ENCODE measurements at places on chromosomes 11 and 22.

DNA sequence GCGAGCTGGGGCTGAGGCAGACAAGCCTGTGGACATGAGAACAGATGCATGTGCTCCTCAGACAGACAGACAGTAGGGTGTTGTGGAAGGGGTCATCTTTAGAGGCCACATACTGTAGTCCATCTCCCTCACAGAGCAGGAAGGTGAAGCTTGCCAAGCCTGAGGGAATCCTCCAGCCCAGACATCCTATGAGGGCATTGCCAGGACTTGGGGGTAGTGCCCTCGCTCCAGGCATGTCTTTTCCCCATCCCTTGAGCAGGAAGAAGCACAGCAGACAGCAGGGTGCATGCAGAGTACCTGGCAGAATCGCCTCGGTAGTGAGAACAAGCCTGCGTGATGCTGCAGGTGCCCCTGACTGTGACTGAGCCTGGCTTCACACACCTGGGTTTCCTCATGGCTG, 66.5 kb upstream of the CLDN5 start:
- no peak for DNase-seq

DNA sequence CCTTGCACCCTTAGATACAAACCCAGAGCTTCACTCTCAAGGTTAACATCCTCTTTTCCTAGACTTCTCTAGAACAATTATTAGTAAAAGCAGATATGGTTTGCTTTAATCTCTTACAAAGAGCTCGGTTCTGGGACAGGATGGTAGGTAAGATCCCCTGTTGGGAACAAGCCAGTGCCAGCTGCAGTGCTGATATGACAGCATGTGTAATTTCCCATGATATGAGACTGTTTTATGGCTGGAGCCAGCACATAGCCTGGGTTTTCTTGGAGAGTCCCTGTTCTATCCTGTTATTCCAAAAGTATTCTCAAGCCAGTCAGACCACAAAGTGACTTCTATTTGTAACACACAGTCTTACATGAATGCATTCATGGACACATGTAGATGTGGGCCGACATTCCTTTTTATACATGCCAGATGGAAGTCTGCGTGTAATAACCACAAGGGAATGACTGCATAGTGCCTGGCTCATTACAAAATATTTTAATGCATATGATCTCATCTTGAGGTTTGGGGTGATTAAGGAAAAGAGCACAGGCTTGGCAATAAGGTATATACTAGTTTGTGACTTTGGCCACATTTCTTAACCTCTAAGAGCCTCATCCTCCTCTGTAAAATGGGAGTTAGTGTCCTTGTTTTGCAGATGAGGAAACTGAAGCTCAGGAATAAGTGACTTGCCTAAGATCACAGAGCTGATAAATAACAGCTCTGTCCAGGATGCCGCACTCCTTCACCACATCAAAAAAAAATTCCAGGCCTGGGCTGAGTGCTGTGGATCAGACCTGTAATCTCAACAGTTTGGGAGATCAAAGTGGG, 21.8 kb downstream of the CLMP start:
- no peak for DNase-seq

- DNase-seq, result no peak
Measured at GRCh38 chr22:24772493-24773220, 1.9 kb downstream of the PIWIL3 start.

- DNase-seq, result no peak
Measured at GRCh38 chr11:102467080-102467708, 14.6 kb upstream of the TMEM123 start.

DNA sequence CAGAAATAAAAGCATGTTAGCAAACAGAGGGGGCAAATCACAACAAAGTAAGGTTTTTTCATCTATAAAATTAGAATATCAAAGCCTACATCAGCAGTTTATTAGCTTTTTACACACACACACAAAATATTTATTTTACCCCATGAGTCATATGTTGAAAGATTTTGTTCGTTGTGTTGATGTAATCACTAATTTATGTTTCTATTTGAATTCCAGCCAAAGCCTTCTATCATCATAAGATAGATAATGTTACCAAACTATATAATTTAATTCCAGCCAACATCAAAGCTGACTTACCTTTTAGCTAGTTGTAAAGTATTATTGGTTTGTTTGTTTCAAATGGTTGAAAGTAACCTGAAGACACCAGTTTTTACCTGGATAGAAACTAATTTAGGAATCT, 458.0 kb upstream of the ARHGAP42 start:
- DNase-seq, result no peak

DNA sequence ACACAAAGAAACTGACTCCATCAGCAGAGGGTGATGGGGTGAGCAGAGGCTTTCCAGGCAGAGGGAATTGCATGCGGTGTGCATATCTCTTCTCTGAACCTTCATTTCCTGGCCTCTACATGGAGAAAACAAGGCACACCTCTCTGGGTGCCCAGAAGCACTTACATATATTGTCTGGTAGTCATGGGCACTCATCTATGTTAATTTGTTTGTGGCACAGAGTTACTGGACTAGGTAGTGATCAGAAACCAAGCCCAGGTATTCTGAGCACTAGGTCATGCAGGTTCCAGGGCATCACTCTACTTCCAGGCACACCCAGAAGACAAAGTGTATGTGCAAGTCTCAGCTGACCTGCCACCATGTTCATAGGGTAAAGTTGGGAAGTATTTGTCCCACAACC, 56.5 kb downstream of the FZD4 start:
- DNase-seq, result no peak
